ENCODE measurements at places on chromosomes 2 and 18.

DNA sequence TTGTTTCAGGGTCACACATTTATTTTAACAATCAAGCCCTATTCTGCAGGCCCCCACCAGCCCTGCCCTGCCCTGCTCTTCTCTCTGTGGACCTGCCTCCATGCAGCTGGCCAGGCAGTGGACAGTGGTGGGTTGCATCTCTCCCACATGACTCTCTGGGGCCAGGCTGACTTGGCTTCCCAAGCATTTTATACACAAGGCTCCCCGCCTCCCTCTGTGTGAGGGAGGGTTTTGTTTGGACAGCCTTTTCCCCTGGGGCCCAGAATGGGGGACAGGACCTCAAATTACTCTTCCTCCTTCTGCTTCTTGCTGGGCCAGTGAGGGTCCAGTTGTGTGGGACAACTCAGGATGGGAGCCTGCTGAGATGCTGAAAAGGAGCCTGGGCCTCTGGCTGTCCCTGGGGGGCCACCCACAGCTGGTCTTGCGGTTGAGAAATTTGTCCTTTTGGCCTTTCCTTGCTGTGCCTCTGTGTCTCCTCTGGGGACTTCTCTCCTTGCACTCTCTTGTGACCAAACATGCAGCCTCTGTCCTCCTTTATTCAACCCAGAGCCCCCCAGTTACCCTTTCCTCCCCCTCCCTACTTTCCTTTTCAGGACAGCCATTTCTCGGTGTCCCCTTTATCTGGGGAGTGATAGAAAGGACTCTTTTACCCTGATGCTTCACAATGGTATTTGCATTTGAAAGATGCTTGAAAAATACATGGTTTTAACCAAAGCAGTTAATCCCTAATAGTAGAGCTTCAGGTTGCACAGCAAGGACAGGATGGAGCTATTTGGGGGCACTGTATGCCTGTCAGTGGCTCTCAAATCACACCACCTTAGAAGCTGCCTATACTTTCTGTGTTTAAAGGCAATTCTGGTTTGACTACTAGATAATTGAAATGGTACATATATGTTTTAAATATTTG, 151.1 kb downstream of the FHOD3 start:
- DNase-seq = no peak

GRCh38 chr2:96138179-96139145, at the start of gene ASTL:
Gene ASTL (minus strand): TSS chr2:96138502. CDS start chr2:96138436, 66 bp downstream.
- no peak for DNase-seq

DNA sequence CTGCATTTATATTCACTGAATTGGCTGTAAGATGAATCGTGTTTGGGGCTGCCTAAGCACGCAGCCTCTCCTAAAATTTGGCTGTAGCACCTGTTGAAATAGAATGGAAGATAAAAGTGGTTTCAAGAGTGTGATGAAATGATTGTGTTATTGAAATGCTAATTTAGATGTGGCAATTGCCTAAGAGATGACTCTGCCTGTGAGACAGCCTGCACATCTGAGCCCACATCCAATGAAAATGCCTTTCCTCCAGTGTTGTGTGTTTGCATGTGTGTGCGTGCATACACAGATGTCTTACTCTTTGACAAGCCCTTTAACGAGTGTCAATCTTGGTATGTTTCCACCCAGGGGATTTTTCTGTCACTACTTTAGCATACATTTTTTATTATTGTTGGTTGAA, 346.9 kb downstream of the MEIS1 start:
- DNase-seq = no peak

GRCh38 chr2:169362118-169362893, at the start of gene LRP2:
Gene LRP2 (minus strand): TSS chr2:169362534. CDS start chr2:169362399, 135 bp downstream.
- DNase-seq = no peak

Data from NCI-H2171 (cell line).